ENCODE measurements at places on chromosomes 2 and 18.

DNA sequence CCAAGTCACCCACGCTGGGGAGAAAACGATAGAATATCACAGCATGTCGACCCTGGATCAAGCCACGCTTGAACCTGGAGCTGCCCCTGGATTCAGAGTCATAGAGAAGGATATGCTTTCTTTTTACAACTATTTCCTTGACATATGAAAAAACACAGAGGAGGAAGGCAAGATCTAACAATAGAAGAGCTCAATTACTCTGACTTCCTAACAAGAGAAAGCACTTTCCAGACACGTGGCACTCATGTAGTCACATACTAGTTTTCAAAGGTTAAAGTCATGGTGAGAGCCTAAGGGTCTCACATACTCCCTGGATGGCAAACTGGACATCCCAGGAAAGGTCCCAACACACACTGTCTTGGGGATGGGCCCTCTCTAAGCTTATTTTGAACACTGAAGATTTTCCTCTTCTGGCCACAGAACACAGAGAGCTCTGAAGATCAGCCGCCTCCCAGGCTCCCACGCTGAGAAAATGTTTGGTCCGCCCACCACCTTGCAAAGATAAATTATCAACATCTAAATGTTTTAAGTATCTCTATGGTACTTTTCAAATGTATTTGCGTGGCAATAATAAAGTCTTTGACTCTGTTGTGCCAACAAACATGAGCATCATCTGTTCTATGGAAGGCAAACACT is 4.9 kb downstream of the PXDN start:
- no peak for ATAC-seq

DNA sequence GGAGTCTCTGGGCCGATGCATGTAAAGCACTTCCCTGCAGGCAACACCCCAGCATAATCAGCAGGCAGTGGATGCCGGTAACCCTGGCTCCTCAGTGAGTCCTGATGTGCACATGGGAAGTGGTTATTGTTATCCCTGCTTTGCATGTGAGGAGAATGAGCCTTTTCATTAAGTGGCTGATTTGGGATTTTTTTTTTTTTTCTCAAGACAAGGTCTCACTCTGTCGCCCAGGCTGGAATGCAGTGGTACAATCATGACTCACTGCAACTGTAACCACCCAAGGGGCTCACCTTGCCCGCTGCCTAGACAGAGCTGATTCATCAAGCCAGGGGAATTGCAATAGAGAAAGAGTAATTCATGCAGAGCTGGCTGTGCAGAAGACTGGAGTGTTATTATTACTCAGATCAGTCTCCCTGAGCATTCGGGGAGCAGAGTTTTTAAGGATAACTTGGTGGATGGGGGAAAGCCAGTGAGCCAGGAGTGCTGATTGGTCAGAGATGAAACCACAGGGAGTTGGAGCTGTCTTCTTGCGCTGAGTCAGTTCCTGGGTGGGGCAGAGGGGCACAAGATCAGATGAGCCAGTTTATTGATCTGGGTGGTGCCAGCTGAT is 95.4 kb downstream of the SOCS6 start:
- ATAC-seq = peak; percentile 66

GRCh38 chr2:35080231-35080910 is 1275.2 kb upstream of the CRIM1 start:
- ATAC-seq = no peak

DNA sequence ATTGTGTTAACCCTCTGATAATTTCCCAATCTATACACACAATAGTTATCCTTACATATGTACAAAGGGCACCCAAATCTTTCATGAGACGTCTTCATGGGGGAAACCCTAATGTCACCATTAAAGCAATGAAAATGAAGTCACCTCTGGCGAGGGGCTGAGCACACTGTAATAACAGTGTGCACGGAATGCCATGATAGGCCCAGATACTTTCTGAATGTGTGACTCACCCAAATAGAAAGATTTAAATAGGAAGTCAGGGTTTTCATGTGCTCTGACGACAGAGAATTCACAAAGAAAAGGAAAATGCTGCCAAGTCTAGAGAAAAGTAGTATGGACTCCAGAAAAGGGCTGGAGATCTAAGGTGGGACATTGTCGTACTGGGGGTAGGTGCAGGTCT is 128.3 kb downstream of the SATB2 start:
- no peak for ATAC-seq

DNA sequence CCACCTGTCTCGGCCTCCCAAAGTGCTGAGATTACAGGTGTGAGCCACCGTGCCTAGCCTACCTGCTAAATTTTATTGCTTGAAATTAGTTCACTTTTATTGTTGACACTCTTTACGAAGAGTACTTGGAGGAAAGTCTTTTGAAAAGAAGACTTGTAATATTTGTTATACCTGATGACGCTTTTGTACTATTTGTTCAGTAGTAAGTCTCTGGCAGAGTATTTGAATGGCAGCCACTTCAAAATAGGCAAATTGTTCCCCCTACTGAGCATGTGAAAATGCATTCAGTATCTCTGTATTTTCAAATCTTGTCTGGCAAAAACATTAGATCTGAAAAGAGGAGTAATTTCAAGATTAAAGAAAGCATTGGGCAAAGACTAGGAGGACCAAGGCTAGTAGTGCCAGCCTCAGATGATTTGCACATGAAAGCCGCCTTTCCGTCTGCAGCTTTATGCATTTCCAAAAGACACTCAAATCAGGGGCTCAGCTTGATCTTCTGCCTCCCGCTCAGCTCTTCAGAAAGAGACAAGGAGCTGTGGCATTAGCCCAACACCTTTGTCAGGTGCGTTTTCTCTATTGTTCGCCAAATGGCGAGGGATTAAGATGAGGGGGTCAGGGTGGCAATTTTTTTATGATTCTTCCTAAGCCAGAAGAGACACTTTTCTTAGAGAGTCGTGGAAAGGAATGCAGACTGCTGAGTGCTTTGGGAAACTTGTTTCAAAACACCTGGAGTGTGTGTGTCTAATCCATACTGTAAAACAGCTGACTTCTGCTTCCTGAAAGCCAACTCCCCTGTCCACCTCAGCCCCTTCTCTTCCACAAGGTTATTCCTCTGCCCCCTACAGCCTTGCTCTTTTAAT is 18.8 kb upstream of the FOXI3 start:
- ATAC-seq = no peak

- no peak for ATAC-seq
These were observed 10.9 kb upstream of the GULP1 start for GRCh38 chr2:188280811-188281222.

- ATAC-seq = no peak
These were observed 298.3 kb downstream of the RBM43 start for GRCh38 chr2:150963336-150963735.

DNA sequence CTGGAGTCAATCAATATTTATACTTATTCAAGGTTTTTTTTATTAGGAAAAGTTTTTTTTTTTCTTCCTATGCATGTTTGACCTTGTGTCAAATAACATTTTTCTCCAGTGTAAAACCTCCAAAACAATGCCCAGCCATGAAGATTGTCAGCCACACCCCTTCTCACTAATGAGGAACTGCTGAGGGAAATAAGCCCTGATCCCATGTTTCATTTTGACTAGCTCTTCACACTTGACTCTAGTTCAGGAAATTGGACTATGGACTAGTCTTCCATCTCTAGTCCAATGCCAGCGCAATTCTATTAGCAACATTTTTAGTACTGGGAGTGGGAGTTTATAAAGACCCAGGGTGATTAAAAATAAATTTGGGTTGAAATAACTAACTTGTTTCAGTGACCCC is 275.6 kb upstream of the CXCR4 start:
- ATAC-seq = no peak

DNA sequence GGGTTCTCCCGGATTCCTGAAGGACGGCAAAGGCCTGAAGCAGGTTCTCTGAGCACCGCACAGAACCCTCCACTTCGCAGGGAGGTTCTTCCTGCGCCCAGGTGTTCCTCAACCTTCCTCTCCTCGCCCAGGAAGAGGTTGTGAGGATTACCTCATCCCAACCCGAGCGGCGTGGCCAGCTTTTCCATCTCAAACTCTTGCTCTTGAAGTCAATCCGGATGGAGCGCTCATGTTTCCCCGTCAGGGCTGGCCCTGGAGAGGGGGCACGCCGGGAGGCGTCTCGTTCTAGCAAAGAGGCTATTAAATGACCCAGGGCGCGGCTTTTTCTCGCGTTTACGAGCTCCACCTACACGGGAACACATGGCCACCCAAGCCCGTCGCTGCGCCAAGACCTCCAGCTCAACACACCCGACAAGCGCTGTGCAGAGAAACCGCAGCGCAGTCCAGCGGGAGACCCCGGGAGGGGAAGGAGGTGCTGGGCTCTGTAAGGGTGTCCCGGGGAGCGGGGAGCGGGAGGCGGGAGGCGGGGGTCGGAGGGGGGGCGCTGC is 540 bp upstream of the RAB10 start:
- ATAC-seq = peak; percentile 43

GRCh38 chr2:20541294-20541640 is 94.4 kb downstream of the RHOB start:
- ATAC-seq = no peak

DNA sequence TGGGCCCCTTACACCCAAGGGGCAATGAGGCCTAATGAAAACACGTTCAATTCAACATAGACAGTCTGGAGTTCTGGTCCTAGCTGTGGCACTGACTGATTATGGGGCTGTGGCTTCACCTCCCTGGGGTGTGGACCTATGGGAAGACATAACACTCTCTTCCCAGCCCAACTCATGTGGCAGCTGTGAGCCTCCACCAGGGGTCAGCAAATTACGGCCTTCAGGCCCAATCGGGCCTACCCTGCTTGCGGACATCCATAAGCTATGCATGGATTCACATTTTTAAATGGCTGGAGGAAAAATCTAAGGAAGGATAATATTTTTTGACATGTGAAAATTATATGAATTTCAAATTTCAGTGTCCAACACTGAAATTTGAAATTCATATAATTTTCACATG is 101.3 kb downstream of the LOXHD1 start:
- ATAC-seq = no peak

DNA sequence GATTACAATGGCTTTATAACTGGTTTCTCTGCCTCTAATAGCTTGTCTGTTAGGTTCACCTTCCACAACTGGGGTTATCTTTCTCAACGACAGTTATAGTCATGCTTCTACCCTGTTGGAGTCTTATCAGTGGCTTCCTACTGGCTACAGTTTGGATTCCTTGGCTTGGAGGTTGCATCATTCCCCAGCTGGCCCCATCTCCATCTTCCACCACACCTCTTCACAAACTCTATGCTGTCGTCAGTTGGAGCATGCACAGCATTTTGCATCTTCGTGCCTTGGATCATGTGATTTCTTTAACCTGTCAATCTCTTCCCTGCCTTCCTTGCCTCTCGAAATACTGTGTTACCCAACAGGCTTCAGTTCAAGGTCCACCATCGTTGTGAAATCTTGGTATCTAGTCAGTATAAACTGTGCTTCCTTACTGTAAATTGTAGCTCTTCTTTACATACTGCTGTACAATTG is 316.3 kb upstream of the CXCR4 start:
- no peak for ATAC-seq

- no peak for ATAC-seq
These were observed 21.2 kb upstream of the ASXL2 start for GRCh38 chr2:25899404-25899970.

DNA sequence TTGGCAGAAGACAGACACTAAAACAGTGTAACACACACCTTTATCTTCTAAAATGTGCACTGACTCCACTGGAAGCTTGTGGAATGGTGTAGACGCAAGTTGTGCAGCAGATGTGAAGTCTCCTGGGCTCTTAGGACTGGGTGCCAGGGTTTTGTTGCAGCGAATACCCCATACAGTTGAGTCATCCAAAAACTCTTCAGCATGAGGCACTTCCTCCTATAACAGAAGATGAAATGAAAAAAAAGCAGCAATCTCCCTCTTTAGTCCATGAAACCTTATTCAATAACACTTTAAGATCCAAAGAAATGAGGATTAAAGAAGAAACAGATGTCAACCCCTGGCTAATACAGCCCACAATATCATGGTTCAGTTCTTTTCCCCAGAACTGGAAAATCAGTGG is 22.2 kb downstream of the BUB1 start:
- ATAC-seq = no peak

DNA sequence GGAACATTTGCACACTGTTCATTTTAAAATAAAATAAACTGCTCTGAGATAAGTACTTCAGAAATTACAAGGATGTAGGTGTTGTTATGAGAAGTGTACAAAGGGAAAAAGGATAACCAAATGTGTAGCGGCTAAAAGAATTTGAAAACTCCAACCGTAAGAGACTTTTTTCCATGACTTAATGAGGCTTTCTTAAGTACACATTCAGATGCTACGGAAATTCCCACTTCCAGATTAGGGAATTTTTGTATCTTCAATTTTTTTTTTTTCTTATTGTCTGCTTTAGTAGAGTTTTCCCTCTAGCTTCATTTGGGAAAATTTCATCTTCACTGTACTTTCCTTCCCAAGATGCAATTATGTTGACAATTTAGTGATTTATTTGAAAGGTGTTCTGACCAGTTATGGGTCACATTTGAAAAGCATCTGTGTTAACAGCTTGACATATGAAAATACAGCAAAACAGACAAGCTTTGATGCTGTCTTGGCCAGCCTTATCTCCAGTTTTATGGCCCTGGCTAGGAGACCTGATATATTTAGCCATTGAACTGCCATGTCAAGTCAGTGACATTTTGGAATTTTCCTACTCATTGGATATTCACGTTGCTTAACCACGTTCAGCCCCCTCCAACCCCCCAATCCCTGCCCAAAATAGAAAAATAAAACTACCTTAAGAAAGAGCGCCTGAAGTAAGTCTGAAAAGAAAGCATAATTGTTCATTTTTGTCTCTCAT is 105.6 kb downstream of the FEZ2 start:
- no peak for ATAC-seq

DNA sequence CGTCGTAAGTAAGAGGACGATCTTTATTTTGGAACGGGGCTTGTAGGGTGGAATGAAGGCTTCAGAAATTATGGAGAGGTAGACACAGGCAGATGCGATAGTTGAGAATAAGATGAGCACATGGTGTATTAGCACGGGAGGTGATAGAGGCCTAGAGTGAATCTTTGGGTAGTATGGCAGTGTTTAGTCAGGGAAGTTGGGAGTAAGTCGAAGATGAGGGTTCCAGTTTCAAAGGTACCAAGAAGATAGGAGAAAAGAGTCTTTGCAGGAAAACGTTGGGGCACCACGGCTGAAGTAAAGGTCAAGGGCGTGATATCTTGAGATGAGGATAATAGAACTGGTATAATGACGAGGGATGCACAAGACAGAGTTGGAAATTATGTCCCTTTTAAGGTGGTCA is 654 bp downstream of the PIK3C3 start:
- ATAC-seq = no peak
